ENCODE measurements at places on chromosomes 1 and 21. TPM values are rescaled to one million over a fixed set of nuclear protein-coding genes. Genes with fewer than 3 reads are reported as not detected.

DNA sequence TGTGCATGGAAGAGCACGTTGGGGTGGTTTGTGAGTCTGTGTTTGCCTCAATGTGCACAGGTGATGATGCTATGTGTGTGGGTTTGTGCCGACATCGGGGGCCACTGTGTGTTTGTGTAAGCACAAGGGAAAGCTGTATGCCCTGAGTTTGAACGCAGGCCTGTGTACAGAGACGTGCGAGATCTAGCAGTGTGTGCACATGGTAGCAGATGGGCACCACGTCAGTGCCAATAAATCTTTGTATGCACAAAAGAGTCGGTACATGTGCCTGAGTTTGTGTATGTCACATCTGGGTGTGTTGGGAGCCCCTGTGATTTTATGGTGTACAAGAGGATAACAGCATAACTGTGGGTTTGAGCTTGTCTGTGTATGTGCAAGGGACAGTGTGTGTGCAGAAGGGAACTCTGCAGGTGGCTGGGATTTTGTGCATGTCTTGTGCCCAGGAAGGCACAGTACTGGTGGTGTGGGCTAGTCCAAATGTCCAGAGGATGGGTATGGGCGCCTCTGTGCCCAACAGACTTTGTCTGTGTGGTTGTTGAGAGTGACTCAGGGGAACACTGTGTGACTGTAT is 32.0 kb upstream of the WASF2 start:
- DNase-seq, result no peak

- DNase-seq, result no peak
Observed at GRCh38 chr21:46017148-46017547, 35.6 kb downstream of the COL6A1 start.

DNA sequence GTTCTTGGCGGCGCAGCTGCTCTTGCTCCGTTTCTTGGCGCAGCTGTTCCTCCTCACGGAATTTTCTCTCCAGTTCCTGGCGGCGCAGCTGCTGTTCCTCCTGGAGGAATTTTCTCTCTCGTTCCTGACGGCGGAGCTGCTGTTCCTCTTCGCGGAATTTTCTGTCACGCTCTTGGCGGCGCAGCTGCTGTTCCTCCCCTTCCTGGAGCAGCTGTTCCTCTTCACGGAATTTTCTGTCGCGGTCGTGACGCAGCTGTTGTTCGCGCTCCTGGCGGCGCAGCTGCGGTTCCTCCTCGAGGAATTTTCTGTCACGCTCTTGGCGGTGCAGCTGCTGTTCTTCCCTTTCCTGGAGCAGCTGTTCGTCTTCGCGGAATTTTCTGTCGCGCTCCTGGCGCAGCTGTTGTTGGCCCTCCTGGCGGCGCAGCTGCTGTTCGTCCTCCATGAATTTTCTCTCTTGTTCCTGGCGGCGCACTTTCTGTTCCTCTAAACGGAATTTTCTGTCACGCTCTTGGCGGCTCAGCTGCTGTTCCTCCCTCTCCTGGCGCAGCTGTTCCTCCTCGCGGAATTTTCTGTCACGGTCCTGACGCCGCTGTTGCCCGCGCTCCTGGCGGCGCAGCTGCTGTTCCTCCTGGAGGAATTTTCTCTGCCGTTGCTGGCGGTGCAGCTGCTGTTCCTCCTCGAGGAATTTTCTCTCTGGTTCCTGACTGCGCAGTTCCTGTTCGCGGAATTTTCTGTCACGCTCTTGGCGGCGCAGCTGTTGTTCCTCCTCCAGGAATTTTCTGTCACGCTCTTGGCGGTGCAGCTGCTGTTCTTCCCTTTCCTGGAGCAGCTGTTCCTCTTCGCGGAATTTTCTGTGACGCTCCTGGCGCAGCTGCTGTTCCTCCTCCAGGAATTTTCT is 7.0 kb downstream of the TCHH start:
- peak; percentile 57 for DNase-seq

DNA sequence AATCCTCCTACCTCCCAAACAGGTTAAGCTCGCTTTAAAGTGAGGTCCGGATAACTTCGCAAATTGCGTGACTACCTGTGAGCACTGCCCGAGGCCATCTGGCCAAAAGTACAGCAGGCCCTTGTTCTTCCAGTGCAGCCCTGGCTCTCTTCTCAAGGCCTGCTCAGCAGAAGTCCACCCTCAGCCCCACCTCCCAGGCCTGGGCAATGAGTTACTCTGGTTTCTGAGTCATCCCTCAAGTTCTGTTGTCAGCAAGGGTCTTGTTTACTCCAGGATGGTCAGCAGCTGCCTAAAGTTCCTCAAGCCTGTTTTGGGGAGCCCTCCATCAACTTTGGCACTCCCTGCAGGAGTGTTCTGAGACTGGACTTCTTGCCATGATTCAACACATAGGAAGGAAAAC is 101.7 kb downstream of the BCAR3 start:
- DNase-seq, result peak; percentile 57

GRCh38 chr1:33425900-33426299 is 5.0 kb downstream of the PHC2 start:
- no peak for DNase-seq

- DNase-seq, result no peak
Observed at GRCh38 chr1:94636624-94637023, 95.1 kb upstream of the F3 start.

GRCh38 chr1:218851586-218851985 is 322.1 kb upstream of the LYPLAL1 start:
- no peak for DNase-seq

DNA sequence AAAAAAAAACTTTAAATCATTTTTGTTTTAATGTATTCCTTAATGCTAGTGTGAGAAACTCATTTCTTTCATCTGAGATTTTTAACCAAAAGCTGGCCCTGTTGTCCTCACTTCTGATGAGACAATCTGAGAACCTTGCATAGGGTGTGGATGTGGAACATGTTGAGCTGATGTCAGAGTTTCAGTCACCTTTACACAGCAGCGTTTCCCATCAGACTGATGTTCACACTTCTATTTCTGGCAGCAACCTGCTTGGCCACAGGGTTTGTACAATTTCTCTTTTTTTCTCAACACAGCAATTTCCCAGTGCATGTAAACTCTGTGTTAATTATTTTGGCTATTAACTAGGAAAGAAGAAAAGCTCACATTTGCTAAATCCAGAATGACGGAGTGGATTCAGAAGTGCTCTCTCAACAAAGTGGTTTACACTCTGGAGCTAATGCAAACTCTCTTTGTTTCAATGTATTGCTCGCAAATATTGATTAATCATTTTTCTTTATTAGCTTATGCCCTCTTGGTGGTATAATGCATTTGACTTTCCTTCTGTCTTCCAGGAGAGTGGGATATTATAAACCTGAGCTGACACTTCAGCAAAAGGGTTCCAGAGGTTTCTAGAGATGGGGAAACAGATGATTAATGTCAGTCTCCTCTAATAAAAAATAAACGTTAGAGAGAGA is 70.5 kb upstream of the HSPA13 start:
- DNase-seq, result no peak

- DNase-seq, result no peak
Observed at GRCh38 chr1:196856053-196856452, 31.8 kb upstream of the CFHR4 start.

DNA sequence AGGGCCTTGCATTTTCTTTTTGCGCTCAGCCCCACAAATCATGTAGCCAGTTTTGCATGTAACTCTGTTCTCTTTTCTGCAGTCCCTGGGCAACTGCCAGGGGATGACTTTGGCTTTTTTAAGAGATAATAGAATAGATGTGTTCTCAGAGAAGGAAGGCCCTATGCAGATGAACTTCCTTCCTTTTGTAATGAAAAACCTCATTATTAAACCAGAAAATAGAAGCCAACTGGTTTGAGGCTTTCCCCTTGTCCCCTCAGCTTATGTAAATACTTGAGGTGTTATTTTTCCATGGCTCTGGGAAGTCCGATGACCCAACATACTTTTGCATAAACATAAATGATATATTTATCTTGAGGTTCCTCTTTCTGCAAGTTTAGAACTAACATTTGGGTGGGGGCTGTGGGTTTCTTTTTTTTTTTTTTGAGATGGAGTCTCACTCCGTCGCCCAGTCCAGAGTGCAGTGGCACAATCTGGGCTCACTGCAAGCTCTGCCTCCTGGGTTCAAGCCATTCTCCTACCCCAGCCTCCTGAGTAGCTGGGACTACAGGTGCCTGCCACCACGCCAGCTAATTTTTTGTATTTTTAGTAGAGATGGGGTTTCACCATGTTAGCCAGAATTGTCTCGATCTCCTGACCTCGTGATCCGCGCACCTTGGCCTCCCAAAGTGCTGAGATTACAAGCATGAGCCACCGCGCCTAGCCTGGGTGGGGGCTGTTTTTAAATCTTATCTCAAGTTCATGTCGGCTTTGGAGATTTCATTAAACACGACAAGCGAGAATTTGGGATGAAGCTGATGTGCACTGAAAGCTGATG is 14.4 kb upstream of the FCRL5 start:
- DNase-seq, result no peak

GRCh38 chr21:41840880-41841279 is 38.3 kb downstream of the PRDM15 start:
- DNase-seq, result no peak

DNA sequence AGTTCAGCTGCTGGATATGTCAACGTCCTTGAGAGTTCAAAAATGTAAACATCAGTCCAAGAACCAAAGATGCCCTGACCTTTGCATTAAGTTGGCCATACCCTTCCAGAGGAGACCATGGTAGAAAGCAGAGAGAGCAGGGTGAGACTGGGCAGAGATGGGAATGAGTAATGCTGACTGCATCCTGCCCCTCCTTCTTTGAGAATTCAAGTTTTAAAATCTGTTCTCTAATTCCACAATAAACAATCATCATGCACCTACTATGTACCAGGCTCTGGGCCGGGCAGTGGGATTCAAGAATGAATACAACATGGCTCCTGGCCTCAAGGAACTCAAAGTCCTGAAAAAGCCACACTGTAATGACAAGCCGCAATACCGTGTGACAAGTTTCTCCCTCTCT is 3.9 kb upstream of the HAO2 start:
- no peak for DNase-seq

- DNase-seq, result no peak
Observed at GRCh38 chr1:211610779-211611556, 32.0 kb upstream of the SLC30A1 start.

- peak; percentile 76 for DNase-seq
Observed at GRCh38 chr1:16013220-16013907, 4.5 kb downstream of the HSPB7 start.

GRCh38 chr1:156657741-156658319 is 15.9 kb downstream of the BCAN start:
- DNase-seq, result no peak

DNA sequence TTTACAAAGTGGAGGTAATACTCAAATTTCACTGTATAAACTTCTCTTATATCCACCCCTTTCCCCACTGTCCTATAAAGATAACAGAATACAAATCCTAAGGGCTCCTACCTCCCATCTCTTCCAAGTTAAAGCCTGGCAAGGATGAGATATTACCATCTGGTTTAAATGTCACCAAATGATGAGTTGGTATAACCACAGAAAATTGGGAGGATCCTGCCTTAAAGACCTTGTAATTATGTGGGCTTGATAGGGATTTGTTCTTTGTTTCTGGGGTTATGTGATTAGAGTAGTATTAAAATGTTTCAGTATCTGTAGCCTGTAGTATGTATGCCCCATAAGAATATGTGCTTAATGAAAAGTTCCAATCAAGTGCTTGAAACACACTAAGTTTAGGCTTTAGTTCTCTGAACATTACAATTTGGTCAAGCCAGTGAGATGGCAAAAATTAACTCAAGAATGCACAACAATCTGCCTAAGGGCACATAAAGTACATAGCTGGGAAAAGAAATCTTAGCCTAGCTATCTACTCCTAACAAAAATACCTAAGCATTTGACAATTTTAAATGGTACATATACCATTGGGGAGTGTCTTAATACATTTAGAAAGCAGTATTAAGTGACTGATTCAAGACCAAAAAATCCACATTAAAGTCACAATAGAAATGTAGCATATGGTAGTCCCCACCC is 14.0 kb downstream of the KDM5B start:
- DNase-seq, result no peak

DNA sequence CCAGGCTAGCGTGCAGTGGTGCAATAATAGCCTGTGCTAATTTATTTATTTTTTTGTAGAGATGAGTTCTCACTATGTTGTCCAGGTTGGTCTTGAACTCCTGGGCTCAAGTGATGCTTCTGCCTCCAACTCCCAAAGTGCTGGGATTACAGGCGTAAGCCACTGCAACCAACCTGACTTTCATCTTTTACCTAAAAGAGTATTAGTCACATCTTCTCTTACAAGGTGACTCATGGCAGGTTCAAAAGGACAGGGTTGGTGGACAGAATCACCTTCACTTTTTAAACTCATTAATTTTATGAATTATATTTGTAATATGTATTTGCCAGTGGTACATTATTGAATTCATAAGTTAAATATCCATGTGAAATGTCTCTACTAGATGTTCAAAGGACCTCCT is 18.1 kb downstream of the JAM2 start:
- DNase-seq, result no peak

DNA sequence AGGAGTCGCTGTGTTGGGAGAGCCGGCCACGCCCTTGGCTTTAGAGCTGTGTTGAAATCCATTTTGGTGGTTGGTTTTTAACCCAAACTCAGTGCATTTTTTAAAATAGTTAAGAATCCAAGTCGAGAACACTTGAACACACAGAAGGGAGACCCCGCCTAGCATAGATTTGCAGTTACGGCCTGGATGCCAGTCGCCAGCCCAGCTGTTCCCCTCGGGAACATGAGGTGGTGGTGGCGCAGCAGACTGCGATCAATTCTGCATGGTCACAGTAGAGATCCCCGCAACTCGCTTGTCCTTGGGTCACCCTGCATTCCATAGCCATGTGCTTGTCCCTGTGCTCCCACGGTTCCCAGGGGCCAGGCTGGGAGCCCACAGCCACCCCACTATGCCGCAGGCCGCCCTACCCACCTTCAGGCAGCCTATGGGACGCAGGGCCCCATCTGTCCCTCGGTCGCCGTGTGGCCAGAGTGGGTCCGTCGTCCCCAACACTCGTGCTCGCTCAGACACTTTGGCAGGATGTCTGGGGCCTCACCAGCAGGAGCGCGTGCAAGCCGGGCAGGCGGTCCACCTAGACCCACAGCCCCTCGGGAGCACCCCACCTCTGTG is 4.7 kb downstream of the C1orf35 start:
- DNase-seq, result no peak

- no peak for DNase-seq
Observed at GRCh38 chr1:236176337-236177336, 34.3 kb downstream of the GPR137B start.

GRCh38 chr1:32759521-32759981 is 57.0 kb upstream of the SYNC start:
- DNase-seq, result peak; percentile 82

MSH4 gene
- 0.66 TPM for total RNA-seq

OR2T29 gene
- total RNA-seq, result not detected

MAP1LC3C gene
- total RNA-seq, result not detected

HPDL gene
- 8.8 TPM for total RNA-seq
